ENCODE measurements at places on chromosomes 7 and 10.

DNA sequence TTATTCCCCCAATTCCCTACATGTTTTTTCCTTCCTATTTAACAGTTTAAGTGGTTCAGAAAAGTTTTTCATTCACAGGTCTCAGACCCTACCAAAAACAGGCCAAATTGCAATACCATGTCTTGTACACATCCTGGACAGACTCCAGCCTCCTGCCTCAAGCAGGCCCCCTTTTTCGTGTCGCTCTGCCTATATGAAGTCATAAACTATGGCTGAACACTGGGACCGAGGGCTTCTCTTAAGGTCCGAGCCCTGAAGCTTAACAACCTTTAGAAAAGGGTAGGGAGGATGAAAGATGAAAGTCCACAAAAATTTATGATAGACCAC, 1.4 kb downstream of the FBXW4 start:
- DNase-seq, result no peak

DNA sequence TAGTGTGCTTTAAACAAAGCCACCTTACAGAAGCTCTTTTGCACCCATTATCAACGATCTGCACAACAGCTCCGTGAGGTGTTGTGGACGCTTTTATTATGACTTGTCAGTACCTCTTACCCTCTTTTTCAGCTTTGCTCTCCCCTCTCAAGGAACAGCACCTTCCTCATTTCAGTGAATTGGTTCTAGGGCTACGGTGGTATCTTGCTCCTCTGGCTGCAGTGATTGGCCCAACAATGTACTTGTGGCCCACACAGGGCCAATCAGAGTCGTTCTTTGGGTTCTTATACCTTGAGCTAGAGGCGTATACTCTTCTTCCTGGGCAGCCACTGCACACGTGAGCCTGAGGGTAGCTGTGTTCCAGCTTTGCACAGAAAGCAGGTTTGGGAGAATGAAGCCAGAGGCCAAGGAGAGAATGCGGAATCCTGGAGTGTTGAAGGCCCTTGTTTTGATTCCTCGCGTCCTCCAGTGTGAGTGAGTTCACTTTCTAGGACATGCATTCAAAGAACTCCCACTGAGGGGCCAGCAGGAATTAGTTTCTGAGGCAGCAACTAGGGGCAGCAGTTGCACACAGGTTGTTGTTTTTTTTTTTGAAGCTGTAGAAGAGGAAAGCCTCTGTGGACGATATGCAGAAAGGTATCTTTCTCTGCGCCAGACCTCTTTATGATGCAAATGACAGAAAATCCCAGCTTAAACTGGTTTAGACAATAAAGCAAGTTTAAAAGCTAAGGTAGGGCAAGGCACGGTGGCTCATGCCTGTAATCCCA, 49.8 kb upstream of the PDZD8 start:
- DNase-seq, result no peak

DNA sequence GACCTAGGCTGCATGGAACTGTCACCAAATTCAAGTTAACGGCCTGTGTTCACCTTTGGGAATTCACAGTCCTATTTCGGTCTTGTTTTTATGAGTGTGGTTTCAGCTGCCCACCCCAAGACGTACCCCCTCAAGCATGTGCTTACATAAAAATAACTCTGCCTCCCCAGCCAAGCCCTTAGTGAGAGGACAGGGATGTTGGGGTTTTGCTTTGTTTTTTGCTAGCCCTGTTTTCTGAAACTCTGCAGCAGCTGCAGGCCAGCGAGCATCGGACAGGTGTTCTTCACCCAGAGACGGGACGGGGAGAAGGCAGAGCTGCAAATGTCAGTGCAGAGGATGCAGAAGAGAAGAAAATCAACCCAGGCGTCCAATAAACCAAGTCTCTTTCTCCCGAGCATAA, 13.5 kb downstream of the CHST15 start:
- DNase-seq, result no peak

- DNase-seq, result peak; percentile 41
Observed at GRCh38 chr7:45923290-45923689, 2.2 kb upstream of the IGFBP3 start.

GRCh38 chr7:3063016-3063753, 19.5 kb upstream of the CARD11 start:
- peak; percentile 78 for DNase-seq

GRCh38 chr7:131288450-131288849, 39.2 kb upstream of the MKLN1 start:
- DNase-seq, result no peak

GRCh38 chr7:92648067-92648466, 57.9 kb upstream of the FAM133B start:
- no peak for DNase-seq

DNA sequence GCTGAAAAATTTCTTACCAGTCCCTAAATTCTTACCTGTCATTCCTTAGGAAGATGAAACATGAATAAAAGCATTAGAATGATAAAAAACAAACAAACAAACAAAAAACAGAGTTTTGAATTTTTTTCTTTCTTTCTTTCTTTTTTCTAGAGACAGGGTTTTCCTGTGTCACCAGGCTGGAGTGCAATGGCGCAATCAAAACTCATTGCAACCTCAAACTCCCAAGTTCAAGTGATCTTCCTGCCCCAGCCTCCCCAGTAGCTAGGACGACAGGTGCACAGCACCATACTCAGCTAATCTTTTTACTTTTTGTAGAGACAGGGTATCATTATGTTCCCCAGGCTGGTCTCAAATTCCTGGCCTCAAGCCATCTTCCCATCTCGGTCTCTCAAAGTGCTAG, 26.5 kb downstream of the NT5C2 start:
- DNase-seq, result no peak

- no peak for DNase-seq
Observed at GRCh38 chr7:43318188-43318770, 205.8 kb downstream of the HECW1 start.

- no peak for DNase-seq
Observed at GRCh38 chr7:681551-682307, 44.8 kb upstream of the DNAAF5 start.

- no peak for DNase-seq
Observed at GRCh38 chr10:4006051-4006450, 221.0 kb upstream of the KLF6 start.

GRCh38 chr7:104845557-104845956, 168.4 kb upstream of the KMT2E start:
- no peak for DNase-seq

DNA sequence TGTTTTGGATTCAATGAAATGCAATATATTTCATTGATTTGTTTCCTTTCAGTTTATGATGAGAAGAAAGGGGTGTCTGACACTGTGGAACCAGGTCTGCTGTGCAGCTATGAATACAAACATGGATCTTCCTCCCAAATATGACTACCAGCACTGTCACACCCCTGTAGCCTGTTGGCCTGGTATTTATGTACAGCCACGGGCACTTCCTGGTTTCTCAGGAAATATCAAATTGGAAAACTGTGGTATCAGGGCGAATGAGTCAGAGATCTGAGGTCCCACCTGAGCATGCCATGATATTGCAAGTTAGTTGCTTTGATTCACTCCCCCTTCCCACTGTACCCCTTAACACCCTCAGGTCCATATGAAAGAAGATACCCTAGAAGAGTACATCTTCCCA, 87.8 kb downstream of the DNMBP start:
- DNase-seq, result no peak

GRCh38 chr7:5348134-5349004, 65.6 kb downstream of the SLC29A4 start:
- DNase-seq, result no peak

DNA sequence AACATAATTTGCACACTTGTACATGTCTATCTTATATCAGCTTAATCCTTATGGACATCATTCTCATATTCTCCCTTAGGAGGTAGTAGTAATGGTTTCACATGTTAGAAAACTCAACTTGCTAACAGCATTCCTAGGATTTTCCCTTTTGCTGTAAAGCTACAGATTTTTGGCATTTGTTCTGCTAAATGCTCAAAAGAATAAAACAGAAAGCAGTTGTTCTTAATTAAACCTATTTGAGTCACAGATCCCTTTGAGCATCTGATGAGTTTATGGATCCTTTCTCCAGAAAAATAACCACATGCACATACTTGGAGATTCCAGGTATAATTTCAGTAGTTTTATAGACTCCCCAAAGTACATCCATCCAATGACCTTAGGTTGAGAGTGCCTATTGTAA, 122.9 kb upstream of the BET1 start:
- no peak for DNase-seq

- no peak for DNase-seq
Observed at GRCh38 chr7:112423987-112424386, 26.3 kb upstream of the IFRD1 start.

- DNase-seq, result no peak
Observed at GRCh38 chr10:88190123-88190522, 326.7 kb downstream of the PTEN start.

- peak; percentile 26 for DNase-seq
Observed at GRCh38 chr7:134140889-134141867, 14.0 kb downstream of the LRGUK start.

DNA sequence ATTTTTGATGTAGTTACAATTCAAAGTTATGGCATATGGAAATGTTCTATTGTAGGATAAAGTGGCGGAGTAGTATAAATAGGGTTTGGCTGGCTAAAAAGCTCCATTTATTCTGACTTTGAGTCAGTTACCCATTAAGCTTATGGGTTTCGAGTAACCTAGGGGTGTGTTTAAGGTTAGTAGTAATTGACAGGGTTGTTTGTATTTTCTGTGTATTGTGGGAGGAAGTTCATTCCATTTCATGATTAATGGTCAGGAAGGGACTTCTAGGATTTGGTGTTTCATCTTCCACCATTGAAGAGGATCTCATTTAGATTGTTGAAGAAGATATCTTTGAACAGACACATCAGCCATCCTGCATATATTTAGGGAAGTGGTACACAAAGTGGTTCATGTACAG, 75.0 kb downstream of the BICC1 start:
- no peak for DNase-seq

- no peak for DNase-seq
Observed at GRCh38 chr7:114885836-114886235, 36.1 kb upstream of the MDFIC start.

DNA sequence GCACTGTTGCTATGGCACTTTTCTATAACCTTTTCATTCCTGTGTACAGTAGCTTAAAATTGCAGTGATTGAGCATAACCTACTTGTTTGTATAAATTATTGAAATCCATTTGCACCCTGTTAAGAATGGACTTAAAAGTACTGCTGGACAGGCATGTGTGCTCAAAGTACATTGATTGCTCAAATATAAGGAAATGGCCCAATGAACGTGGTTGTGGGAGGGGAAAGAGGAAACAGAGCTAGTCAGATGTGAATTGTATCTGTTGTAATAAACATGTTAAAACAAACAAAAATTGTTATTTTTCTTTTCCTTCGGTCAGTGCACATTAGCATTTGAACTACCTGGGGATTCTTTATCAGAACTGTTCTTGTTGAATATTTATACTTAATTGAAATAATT, 57.1 kb upstream of the BAMBI start:
- no peak for DNase-seq

DNA sequence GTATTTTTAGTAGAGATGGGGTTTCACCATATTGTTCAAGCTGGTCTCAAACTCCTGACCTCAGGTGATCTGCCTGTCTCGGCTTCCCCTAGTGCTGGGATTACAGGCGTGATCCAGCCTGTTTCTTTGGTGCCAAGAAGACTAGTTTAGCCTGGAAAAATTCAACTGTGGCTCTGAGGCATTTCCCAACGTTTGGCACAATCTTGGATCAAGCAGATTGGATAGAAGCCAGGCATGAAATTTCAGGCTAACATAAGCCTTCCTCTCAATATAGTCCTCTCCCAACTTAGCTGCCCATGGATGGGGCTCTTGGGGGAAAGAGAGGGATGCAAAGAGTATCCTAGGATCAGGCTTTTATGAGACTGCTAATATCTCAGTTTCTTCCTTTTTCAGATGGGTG, 53.8 kb downstream of the APBB1IP start:
- DNase-seq, result no peak

DNA sequence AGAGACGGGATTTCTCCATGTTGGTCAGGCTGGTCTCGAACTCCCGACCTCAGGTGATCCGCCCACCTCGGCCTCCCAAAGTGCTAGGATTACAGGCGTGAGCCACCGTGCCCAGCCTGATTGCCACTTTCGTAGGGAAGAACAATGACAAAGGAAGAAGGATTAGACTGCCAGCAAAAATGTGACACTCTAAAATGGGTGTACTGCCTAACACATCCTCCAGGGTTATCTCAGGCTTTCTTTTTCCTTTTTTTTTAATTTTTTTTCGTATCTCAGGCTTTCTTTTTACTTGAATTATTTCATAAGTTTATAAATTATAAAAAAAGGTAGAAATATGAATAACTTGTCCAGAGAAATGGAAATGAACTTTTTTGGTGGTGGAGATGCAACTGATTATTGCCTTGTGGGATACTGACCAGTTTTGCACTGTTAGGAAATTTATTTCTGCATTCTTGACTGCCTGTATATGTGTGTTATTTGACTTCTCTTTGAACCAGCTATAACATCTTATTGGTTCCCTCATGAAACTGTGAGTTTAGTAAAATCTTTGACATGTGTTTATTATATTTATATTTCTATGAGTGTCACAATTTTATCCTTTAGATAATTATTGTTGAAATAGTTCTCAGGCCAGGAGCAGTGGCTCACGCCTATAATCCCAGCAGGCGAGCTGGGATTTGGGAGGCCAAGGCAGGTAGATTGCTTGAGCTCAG, 56.8 kb downstream of the XRCC2 start:
- DNase-seq, result no peak

DNA sequence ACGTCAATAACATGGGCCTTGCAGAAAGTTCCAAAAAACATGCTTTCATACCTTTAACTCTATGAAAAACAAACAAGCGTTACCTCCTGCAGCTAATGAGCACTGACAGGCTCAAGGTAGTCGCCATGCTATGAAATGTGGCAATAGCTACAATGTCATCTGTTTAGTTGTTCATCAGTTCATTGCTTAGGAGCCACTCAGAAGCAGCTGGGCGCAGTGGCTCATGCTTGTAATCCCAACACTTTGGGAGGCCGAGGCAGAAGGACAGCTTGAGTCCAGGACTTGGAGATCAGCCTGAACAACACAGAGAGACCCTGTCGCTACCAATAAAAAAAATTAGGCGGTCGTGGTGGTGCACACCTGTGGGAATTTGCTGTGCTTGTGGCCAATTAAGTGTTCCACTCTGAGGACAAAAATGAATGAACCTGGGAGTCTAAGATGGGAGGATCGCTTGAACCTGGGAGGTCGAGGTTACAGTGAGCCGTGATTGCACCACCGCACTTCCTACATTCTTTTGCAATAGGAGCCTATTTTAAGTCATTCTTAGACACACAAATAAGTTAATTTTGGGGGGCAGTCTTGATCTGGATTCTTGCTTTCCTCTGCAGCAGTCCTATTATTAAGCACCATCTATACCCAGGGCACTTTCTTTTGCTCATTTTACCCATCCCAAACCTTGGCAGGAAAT, 276.2 kb upstream of the KLF14 start:
- DNase-seq, result no peak

DNA sequence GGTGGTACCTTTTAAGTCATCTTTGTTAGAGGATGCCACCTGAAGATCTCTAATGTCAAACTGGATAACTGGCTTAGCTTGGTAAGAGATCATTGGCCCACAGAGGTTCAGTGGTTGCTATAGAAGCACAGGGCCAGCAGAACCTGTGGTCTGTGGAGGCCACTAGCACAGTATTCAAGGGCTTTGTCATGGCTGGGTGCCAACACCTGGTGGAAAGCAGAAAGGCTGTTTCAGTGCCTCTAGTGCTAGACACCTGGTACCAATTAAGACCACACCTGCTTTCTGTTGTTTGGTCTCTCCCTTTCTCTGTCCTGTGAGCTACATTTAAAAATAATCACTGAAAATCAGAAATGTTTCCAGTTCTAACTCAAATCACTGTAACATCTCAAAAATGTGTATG, 10.0 kb upstream of the PCGF5 start:
- DNase-seq, result no peak
